ENCODE measurements at places on chromosomes 5 and 9.

GRCh38 chr5:95392593-95393182 is 1.5 kb downstream of the FAM81B start:
- no peak for DNase-seq

GRCh38 chr5:35136386-35136785 is 88.6 kb upstream of the AGXT2 start:
- DNase-seq: no peak

DNA sequence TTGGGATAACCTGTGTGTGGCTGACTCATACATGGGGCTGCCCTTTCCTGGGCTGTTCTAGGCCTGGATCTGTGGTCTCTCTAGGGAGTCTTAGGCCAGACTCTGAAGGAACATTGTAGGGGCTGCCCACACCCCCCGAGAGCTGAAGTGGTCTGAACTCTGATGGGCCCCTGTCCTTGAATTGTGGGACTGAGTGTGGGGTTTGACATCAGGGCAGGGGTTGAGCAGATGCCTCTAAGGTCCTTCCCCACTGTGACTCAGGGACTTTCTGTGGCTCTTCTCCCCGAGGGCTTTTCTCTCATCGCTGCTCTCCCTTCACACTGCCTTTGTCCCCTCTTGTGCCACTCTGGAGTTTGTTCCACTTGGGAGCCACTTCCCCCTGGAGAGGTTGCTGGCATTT is 215.0 kb downstream of the MELK start:
- no peak for DNase-seq

DNA sequence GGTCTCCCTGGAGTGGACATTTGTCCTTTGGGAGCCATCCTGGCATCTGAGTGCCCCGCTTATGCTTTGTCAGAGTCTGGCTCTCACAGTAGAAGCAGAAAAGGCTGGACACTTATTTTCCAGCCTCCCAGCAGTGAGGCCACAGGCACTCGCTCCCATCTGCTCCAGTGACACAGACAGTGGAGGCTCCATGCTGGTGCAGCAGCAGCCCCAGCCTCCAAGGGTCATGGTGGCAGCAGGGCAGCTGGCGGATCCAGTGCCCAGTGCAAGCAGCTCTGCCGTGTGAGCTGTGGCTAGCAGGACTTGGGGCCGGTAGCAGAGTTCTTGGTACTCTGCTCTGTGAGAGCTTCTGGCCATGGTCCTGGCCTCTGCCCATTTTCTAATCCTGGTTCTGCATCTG is 157.3 kb upstream of the ALDH1B1 start:
- no peak for DNase-seq

DNA sequence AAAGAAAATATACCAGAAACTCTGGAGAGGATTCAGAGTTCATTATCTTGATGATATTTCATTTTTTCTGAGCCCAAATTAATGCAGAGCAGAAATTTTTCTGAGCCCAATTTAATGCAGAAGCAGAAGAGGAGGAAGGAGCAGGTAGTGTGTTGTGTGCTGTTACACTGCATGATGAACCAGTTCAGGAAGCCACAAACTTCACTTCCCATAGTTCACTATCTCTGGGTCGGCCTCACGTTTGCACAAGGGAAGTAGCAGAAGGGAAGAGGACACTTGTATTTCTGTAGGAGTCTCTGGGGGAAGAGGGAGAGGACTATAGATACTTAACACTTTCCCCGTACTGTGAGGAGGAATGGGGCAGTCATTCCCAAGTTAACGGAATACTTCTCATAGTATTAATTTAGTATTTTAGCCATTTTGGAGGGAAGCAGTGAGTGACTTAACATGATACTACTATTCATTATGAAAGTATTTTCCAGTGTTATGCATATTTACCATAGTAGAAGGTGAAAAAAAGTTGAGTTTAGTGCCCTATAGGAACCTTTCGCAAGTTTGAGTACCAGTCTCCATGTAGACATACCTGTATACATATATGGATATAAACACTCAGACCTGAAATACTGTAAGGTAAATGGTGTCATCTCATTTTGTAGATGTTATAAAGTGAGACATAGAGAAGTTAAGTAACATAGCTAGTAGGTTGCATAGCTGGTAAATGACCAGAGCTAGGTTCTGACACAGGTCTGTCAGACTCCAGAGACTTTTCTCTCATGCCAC is 30.0 kb downstream of the XPA start:
- DNase-seq: no peak
